Fibroblast of the conjunctiva (primary cell): ENCODE measurements at places on chromosomes 13 and 19.

DNA sequence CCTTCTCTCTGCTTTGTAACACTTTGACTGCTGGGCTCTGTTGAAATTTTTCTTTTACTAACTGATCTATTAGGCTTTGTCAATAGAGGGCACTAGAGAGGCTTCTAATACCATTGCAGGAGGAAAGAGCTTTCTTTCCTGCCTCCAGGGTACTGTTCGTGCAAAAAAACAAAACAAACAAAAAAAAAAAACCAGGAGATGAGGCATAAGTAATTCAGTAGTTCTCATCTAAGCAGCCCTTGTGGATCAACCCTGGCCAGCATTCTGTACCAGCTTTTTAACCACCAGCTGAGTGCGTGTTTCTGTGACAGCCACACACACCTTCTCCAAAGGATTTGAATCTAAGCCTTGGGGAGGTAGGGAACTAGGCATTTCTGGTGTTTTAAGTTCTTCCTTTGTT lies 1707.6 kb upstream of the SLC10A2 start:
- peak; percentile 68 for DNase-seq

DNA sequence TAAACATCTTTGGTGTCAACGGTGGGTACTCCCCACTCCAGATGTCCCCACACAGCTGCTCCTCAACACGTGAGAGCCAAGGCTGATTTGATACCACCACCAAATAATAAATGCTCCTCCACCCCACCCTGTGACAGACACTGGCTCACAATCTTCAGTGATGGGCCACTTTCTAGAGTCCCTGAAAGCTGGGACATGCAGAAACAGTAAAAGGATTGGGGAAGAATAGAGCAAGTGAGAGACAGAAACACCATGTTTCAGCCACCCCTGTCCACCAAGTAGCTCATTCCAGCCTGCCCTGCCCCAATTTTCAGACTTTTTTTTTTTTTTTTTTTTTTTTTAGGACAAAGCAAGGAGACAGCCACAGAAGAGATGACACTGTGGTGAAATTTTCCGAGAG lies 1.6 kb downstream of the SLC46A3 start:
- DNase-seq: no peak

GRCh38 chr19:32105527-32106310 lies 239.7 kb upstream of the ZNF507 start:
- DNase-seq: no peak

DNA sequence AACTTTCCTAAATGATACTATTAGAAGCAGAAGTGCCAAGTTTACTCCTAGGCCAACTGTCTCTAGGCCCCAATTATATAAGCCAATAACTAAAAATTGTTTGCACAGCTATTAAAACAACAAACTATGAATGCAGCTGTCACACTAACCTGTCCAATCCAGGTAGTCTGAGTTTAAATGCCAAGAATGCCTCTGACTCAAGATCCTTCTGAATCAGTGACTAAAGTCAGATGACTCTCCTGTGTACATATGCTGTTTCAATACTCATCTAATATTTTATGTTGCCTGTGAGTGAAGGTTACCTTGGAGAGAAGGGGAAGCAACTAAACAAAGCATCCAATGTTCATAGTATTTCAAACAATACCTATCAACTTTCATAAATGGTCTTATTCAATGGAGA lies 257.0 kb downstream of the ENOX1 start:
- DNase-seq: no peak

DNA sequence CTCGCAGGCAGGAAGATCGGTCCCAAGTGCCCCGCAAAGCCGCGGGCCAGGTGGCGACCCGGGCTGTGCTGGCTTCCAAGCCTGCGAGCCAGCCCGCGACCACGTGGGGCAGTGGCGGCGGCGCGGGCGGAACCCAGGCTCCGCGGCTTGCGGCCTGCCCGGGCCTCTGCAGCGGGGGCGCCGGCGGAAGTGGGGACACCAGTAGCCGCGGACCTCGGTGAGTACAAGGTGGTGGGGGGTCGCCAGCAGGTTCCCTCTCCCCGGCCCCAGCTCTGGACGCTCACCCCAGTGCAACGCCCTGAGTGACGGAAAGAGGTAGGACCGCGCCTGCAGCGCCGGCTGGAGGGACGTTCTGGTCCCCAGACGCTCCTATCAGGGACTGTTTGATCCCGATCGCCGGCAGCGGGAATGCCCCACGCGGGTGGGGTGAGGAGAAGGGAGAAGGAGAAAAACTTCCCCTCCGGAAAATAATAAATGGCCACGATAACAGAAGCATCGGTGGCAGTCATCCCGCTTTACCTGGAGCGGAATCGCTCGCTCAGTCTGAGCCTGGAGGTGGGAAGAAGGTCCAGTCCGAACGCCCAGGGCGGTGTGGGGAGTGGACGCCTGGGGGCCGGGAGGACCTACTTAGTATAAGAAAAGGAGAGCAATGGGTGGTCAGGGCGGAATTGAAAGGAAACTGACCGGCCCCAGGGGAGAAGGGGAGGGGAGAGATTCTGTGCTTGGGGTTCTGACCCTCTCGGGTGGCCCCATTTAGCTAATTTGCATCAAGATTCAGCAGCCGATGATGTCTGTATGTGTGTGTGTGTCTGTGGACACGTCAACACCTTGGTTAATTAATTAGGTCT lies at the start of gene GEMIN7:
TSS of gene GEMIN7 (plus strand) at position 198 of the 848 bp plus-strand sequence. CDS start 10,855 bp downstream, outside the sequence.
- peak; percentile 18 for DNase-seq

DNA sequence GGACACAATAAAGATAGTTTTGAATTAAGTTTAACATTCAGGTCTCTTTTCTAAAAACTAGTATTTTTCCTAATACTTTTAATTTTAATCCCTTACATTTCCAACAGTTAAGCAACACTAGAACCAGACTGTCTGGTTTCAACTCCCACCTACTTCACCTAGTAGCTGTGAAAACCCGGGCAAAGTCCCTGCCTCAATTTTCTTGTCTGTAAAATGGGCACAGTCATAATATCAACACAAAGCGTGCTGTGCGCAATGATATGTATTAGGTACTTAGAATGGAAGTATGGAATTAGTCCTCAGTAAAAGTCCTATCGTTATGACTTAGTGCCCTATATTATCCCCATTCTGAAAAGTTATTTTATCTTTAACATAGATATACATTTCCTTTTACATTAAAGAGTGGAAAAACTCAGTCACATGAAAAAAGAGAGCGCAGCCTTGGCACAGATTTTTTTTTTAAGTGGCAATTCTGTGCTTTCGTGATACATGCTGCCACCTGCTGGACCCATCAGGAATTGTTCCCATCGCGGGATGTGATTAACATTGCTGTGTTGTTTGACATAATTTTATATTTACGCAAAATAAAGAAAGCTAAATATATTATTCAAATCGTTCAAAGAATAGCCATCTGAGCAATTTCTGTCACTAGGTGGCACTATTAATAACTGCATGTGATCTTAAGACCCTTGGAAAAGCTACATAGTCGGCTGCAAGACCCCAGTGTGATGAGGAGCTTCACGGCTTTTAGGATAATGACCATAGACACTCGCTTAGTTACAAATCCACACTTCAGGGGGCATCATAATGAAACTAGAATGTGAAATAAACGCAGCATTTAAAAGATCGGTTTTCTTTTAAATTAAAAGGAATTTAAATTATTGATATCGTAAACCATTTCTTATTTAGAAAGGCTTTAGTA lies 59.9 kb downstream of the LIG4 start:
- DNase-seq: peak; percentile 4

- no peak for DNase-seq
Observed at GRCh38 chr13:72952529-72953141, 106.2 kb upstream of the KLF5 start.

DNA sequence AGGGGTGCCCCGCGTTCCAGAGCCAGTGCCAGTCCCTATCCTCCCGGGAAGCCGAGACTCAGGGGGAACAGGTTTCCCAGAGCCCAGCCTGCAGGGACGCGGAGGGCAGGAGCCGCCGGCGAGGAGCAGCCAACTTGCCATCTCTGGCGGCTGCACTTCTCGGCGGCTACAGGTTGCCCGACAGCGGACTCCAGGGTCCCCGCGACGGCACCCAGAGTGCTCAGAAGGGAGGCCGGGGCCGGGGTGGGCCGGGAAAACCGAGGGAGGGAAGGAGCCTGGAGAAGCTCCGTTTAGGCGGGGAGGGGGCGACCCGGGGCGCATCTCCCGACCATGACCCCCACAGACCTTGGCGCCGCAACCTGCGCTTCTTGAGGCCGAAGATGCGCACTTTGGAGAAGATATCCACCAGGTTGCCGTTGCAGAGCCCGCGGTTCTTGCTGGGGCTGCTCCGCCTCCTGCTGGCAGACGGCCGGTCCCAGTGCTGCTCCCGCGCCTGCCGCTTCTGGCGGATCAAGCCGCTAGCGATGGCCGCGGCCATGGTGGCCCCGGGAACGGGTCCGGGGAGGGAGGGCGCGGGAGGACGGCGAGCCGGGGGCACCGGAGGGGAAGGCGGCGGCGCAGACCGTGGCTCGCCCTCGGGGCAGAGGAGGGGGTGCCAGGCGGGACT lies 463.8 kb downstream of the ITGBL1 start:
- DNase-seq: no peak

GRCh38 chr19:53772943-53773342 lies 51.2 kb downstream of the NLRP12 start:
- peak; percentile 31 for DNase-seq

- DNase-seq: no peak
Observed at GRCh38 chr13:43694146-43694664, 92.6 kb downstream of the ENOX1 start.
